ENCODE measurements at places on chromosomes 2 and 18.
A peak's percentile ranks its signal among the peaks of the same experiment; 100 is the strongest.

DNA sequence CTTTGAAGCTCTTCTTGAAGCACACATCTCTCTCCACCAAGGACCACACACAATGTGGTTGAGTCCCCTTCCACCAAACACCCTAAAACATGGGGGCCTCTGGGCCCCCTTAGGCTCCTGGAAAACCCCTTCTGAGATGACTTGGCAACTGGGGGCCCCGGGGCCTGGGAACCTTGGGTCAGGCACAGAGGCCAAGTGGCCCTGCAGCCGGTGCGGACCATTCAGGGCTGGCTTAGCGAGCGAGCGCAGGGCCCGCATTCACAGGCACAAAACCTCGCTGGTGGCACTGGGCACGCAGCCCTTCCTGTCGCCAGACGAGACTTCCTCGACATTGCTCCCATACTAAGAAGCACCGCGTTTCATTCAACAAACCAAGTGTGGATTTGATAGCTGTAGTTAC, 111.2 kb upstream of the ID2 start:
- no peak for DNase-seq

GRCh38 chr18:23350188-23350587, 102.9 kb upstream of the RIOK3 start:
- no peak for DNase-seq

DNA sequence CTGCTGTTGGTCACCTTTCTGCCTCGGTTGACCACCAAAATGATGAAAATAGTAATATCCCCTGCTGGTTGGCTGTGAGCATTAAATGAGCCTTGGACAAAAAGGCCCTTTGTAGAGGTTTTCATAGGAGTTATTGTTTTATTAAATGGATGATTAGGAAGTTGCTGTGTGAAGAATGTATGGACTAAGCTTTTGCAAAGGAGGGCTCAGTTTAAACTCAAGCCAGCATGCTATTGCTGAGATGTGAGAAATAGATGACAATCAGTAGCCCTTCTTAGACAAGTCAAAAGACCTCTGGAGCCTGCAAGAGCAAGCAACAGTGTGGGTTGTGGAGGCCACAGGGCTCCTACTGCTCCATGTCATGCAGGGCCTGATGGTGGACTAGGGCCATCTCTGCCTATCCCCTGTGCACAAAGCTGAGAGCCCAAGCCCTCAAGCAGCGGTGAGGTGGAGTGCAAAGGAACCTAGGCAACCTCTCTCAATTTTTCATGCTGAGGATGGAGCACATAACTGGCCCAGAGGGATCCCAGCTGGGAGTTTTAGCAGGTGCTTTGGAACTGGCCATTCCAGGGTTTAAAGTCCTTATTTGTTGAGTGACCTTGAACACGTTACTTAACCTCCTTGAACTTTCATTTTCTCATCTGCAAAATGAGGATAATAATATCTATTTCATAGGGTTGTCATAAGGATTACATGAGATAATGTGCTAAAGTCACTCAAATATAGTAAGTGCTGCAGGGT, 37.1 kb downstream of the FOSL2 start:
- no peak for DNase-seq

- no peak for DNase-seq
These were observed 78.1 kb downstream of the ZDBF2 start for GRCh38 chr2:206352571-206352970.

DNA sequence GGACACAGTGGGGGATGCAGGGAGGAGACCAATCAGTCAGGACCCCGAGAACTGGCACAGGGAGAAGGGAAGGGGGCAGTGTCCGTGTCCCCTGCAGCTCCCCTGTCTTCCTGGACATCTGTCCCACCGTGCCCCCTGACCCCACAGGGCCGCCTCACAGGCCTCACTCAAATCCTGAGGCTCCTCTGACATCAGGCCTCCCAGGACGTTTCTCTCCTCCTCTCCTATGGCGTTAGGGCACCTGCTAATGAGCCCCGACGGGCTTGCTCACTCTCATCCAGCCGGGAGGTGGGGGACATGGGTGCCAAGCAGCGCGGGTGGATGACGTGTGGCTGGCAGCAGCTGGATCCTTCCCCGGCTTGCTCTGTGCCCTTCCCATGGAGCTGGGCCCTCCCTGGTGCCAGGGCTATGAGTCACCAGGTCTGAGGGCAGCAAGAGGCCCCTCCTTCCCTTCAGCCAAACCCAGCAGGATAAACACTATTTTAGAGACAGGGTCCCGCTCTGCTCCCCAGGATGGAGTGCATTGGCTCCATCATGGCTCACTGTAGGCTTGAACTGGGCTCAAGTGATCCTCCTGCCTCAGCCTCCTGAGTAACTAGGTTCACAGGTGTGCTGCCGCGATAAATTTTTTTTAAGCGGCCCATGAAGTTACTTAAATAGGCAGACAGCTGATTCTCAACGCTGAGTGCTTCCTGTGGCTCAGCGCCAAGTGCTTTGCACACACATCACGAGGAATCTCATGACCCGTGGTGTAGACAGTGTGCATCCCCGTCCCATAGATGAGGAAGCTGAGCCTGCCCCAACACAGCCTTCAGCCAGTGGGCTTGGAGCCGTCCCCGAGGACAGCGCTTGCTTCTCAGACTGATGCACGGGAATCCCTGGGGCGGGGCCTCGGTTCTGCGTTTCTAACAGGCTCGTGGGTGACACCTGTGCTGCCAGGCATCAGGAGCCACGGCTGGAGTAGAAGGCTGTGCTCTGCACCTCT, 64.5 kb upstream of the HDAC4 start:
- DNase-seq, result no peak

GRCh38 chr2:104539649-104540048, 314.3 kb upstream of the POU3F3 start:
- DNase-seq, result no peak

DNA sequence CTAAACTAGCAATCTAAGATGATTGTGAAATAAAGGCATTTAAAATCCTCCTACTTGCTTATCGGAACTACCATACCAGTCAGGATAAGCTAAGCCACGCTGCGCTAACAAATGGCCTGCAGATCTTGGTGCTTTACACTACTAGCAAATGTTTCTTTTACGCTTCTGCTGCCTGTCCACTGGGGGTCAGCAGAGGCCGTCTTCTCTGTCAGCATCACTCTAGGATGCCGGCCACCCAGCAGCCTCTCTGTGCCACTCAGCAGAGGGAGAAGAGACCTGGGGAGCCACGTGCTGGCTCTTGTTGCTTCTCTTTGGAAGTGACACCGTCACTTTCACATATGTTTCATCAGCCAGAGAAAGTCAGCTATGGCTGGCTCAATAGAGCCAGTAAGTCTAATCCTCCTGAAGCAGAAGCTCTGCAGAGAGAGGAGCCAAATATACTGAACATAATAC, 36.6 kb downstream of the COPS8 start:
- peak; percentile 62 for DNase-seq

All from stimulated activated CD8-positive, alpha-beta memory T cell treated with anti-CD3 and anti-CD28 coated beads, Interleukin-2, amount 100 ng/mL, for 48 hours (primary cell).